ENCODE measurements at places on chromosomes 2 and 18. TPM values are rescaled to one million over a fixed set of nuclear protein-coding genes. Genes with fewer than 3 reads are reported as not detected.

DNA sequence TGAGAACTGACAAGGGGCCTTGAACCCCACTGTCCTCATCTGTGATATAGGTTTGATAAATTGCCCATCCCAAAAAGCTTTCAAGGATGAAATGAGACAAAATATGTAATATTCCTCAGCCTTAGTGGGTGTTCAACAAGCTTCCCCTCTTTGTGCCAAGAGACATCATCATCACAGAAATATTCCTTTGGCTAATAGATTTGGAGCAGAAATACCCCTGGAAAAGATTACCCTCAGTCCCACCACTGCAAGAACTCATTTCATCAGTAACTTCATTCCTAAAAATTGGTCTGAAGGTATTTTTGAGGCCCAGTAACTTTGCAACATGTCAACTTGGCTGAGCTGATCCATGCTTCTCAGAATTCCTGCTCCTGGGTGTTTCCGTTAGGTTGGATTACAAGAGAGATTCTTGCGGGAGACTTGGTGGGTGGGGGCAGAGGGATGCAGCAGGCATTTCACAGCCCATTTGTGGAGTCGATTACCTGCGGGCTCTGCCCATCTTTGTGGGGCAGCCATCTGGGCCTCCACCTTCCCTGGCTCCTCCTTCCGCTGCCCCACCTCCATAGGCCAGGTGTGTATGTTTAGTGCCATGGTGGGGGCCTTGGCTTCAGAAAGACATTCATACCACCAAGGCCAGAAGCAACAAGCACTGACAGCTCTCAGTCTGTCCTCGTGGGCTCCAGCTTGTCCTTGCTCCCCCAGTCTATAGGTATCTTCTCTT lies 263.9 kb downstream of the GLI2 start:
- DNase-seq: no peak

DNA sequence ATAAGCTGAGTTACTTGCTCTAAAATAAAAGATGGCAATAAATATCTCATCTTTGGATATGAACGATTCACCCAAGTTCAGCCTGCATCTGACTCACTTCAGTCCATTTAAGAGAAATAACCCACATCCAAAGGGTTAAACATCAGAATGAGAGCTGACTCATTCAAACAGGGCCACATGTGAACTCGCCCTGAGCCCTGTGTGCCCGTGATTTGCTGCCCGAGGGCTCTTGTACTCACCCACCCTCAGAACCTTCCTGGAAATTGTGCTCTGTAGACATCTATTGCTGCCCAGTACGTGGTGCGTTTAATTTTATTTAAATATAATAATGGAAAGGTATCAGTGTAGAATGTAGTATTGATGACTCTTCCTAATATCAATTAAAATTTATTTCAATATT lies 66.9 kb upstream of the RBM44 start:
- DNase-seq: peak; percentile 43

GRCh38 chr2:11553661-11554398 lies 20.0 kb downstream of the GREB1 start:
- DNase-seq: no peak

Gene COL5A2
- total RNA-seq: 344 TPM

GRCh38 chr18:31512203-31512764 lies 14.3 kb downstream of the DSG2 start:
- DNase-seq: peak; percentile 89

GRCh38 chr2:130891966-130892365 lies 55.3 kb downstream of the ARHGEF4 start:
- no peak for DNase-seq

GRCh38 chr2:212021947-212022346 lies 516.7 kb downstream of the ERBB4 start:
- DNase-seq: no peak

GRCh38 chr2:219002395-219003266 lies 9.4 kb upstream of the CRYBA2 start:
- peak; percentile 89 for DNase-seq

DNA sequence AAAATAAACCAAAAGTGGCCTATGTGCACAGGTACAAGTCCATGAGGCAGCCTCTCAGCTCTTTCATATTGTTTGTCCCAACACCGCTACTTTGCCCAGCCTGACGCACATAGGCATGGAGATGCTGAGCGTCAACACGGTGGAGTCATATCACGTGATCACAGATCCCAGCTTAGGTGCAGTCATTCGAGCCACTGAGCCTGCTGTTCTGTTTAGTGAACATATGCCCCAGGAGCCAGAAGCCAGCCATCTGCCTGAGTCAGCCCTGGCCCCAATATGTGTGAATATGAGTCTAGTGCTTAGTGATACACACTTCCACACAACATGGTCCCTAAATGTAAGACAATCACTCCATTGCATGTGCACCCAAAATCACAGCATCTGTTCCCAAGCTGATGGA lies 88.2 kb upstream of the LCLAT1 start:
- DNase-seq: no peak

Gene PLEK
- 0.93 TPM for total RNA-seq

- DNase-seq: no peak
Measured at GRCh38 chr18:8368512-8369217, 240.6 kb upstream of the RAB12 start.

Gene PLA2R1
- total RNA-seq: 7.9 TPM

Gene SRSF7
- total RNA-seq: 113 TPM

Gene SERPINB5
- total RNA-seq: 0.23 TPM

- no peak for DNase-seq
Measured at GRCh38 chr18:26867471-26867870, 2.0 kb upstream of the AQP4 start.

Gene SPC25
- 11.2 TPM for total RNA-seq

GRCh38 chr2:151632993-151633565 lies 101.2 kb downstream of the NEB start:
- DNase-seq: no peak

DNA sequence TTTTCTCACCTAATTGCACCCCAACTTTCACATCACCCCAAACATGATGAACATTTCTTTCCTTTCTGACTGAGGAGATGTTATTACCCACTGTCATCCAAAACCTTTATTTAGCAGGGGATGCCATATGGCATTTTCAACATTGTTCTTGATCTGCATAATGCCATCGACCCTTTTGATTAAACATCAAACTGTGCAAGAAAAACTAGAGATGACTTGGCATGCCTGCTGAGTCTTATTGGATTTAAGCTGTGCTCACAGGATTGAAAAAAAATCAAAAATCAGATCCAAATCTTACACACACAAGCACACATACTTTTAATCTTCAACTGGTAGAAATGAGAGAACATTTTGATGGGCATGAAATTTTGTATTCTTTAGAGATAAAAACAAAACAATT lies 536.0 kb downstream of the TMX3 start:
- DNase-seq: no peak

Gene MFSD2B
- total RNA-seq: not detected

DNA sequence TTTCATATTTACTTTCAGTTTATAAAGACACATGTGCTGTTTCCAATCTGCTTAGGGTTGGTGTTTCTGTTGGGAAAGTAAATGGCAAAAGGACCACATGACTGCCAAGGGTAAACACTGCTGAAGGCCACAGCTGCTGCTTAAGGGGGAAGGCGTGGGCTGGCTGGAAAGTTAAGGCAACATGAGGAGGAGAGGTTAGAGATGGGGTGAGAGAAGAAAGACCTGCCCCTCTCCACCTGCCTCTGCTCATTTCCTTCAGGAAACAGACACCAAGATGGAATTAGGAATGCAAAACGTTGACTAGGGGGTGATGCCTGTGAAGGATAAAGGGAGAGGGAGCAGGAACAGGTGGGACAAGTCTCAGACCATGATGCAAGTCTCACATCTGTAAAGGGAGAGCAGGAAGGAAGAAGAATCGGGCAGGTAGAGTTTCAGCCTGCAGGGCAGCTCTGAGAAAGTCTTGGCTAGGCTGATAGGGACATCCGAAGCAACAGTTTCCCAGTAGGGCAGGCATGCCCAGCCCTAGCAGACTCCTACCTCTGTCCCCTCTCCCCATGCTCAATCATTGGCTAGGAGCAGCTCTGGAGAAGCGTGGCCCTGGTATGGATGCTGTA lies 86.0 kb downstream of the CDC42EP3 start:
- peak; percentile 39 for DNase-seq

- no peak for DNase-seq
Measured at GRCh38 chr18:7931763-7932162, 364.6 kb downstream of the PTPRM start.

DNA sequence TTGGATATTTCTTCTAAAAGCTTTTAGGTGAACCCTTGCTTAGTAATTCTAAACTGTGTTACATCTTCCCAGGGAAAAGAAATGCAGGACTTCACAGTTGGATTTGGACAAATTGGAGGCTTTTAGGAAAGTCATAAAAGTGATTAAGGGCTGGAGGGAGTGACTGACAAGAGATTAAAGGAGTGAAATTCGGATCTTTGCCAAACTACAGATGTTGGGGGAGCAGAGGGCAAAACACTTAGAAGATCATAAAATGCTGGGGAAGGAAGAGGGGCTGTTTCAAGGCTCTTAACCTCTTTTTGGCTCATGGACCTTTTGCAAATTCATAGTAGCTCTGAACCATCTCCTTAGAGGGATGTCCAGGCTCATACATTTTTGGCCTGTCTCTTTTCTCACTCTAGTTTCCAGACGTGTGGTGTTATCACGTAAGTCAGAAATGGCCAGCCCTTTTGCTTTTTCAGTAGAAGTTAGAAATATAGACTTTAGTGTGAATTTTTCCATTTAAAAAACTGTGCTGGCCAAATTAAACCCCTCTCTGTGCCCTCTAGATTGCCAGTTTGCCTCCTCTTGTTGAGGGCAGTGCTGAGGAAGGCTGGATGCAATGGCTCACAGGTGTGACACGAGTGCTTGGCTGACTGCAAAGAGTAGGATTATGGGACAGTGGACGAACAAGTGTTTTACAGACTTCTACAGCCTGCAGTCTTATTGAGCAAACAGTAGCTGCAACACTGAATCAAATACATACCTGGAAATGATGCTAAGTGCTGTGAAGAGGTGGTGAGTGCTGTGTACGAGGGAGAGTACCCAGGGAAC lies 109.9 kb downstream of the LYPD6B start:
- DNase-seq: no peak

All from hepatocyte (in vitro differentiated cells).